GM23248 (cell line): ENCODE measurements at places on chromosomes 6 and 20. TPM values are rescaled to one million over a fixed set of nuclear protein-coding genes. Genes with fewer than 3 reads are reported as not detected.

GRCh38 chr6:134004714-134005113, 47.7 kb downstream of the SLC2A12 start:
- peaks cover 20% of the 10 kb centered on the region for H3K27me3 ChIP-seq
- H3K27ac ChIP-seq = no peak overlapping the region
- peak; percentile 11 for DNase-seq
- no peaks in the 10 kb centered on the region for H3K36me3 ChIP-seq
- no peaks in the 10 kb centered on the region for H3K4me1 ChIP-seq

DNA sequence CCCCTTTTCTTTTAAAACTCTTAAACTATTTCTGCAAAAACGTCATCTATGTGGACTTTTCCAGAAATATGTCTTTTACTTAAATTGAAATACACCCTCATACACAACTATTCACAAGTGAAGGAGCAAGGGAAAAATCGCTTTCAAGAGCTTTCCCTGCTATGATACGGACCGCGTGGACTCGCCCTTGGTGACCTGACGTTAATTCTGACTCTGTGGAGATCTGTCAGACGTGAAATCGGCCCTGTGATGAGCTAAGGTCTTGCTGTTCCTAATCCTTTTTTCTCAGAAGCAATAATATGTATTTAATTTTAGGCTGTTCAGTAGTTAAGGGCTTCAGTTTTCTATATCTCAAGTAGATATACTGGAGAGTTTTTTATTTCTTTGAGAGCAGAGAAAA, 113.6 kb downstream of the RPP40 start:
- H3K27me3 ChIP-seq = no peaks in the 10 kb centered on the region
- H3K27ac ChIP-seq = no peak overlapping the region
- no peak for DNase-seq
- no peaks in the 10 kb centered on the region for H3K4me1 ChIP-seq

GRCh38 chr6:160110586-160111123, 11.0 kb upstream of the SLC22A1 start:
- H3K4me3 ChIP-seq = no peak overlapping the region
- no peaks in the 10 kb centered on the region for H3K4me1 ChIP-seq
- no peak overlapping the region for H3K27ac ChIP-seq
- H3K27me3 ChIP-seq = no peaks in the 10 kb centered on the region
- no peaks in the 10 kb centered on the region for H3K36me3 ChIP-seq

GRCh38 chr6:3230256-3230882, 2.9 kb upstream of the TUBB2B start:
- DNase-seq = no peak
- no peak overlapping the region for H3K27ac ChIP-seq
- peak overlapping the region; percentile 82 for H3K4me3 ChIP-seq
- no peaks in the 10 kb centered on the region for H3K36me3 ChIP-seq
- H3K27me3 ChIP-seq = peaks cover 53% of the 10 kb centered on the region

The OPRM1 gene
- total RNA-seq = not detected in 2 replicates

The GMPR gene
- total RNA-seq = 0.63 and 2.2 TPM in 2 replicates
